ENCODE measurements at places on chromosomes 4 and X.

GRCh38 chr4:14952352-14952751 is 49.9 kb upstream of the CPEB2 start:
- no peak for DNase-seq

- DNase-seq, result no peak
Measured at GRCh38 chrX:47608130-47608810, 11.4 kb downstream of the SYN1 start.

DNA sequence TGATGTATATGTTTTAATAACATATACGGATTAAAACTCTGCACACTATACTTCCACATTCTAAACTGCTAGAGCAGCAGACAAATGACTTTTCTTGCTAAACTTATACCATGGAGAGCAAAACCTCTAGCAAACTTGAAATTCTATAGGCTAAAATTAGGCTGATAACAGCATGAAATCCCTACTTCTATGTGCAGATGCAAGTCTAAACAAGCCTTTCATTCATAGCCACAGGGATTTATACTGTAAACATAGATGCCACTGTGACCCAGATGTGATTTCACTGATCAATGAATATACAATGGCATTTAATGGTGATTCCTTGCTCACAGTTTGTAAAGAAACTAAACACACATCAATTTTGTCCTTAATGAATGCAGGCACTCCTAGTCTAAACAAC is 151.0 kb downstream of the ANTXR2 start:
- DNase-seq, result no peak

- peak; percentile 10 for DNase-seq
Measured at GRCh38 chr4:102139132-102139573, 206.1 kb downstream of the SLC39A8 start.

- no peak for DNase-seq
Measured at GRCh38 chr4:17740702-17741101, 40.7 kb downstream of the FAM184B start.

DNA sequence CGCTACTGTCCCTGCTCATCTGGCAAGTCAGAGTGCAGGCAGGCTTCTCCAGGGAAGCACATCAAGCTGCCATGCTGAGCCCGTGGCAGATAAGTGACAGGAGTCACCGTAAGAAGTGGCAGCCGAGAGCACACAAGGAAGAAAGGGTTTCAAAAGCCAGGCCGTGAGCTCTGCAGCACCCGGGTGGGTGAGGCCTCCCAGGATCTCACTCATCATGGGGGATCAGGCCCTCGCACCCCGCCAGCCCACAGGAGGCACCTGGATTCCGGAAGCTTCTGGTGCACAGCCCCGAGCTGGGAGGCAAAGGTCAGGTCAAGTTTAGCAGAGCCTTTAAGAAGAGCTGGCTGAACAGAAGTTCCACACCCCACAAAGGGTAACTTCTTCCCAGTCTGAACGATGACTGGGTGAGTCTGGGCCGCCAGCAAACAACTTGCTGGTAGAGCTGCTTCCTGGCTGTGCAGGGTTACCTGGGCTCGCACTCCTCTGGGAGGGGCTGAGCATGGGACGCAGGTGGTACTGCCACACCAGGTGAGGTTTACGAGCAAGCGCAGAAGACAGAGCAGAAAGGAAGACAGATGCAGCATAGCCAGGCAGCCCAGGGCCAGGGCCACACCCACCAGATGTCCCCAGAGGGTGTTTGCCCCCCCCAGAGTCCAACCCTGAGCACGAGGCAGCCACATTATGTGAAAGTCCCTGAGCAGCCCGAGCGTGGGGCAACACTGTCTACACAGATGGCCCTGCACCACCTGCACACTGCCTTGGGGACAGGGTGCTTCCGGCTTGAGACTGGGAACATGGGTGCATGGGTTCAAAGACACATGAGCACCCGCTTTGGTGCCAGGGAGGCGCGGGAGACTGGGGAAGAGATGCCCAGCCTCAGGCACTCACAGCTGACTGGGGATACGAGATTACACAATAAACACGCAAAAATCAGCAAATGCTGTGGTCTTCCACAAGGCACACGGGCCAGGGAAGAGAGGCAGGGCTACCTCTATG is 7.7 kb downstream of the CCNQ start:
- DNase-seq, result no peak

DNA sequence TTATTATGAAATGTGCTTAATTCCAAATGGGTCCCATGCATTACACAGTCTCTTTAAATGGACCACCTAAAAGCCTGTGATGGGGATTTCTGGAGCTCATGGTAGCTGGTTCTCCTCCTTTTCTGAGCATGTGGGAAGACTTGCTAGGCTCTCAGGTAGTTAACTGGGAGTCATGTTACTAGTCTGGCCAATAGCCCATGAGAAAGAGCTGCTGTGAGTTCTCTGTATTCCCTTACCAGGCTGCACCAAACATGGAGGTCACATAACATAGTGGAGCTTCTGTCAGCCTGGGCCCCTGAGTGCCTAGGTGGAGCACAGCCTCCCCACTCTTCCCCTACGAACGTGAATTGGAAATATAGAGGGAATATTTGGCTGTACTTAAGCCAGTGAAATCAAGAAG is 198.4 kb downstream of the MAML3 start:
- no peak for DNase-seq

GRCh38 chr4:780716-781492 is 45.0 kb downstream of the CPLX1 start:
- DNase-seq, result peak; percentile 51

- DNase-seq, result no peak
Measured at GRCh38 chr4:48184882-48185281, 50.8 kb upstream of the TXK start.

GRCh38 chrX:12441381-12442128 is 303.3 kb downstream of the FRMPD4 start:
- DNase-seq, result peak; percentile 85

- DNase-seq, result no peak
Measured at GRCh38 chrX:26922278-26922677, 540.9 kb downstream of the PPP4R3C start.

DNA sequence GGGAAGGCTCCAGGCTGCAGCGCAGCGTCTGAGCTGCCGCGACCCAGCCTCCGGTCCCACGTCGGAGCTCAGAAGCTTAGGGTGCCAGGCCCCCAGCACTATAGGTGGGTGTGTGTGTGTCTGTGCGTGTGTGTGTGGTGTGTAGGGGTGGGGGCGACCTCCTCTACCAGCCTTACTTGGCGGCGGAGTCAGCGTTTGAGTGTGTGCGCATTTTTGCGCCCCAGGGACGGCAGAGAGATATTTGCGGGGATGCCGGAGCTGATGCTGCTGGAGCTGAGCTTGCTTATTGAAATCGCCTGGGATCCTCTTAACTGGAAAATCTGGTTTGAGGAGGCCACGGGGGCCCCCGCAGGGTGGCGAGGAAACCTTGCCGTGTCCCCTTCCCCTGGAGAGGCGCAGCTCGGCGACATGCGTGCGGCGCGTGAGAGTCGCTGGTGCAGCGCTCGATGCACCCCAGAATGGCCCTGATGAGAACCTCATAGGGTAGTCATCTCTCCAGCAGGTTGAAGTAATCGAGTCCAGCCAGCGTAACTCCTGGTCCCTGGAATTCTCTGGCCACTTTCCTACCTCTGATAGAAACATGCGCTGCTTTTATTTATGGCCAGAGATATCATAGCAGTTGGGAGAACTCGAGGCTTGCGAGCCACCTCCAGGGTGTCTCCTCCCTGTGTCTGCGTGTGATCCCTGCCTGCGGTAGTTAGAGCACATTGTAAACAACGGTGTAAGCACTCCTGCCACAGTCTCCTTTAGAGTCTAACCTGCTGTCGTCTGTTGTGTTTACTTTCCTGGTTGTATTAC is 2.7 kb downstream of the ADGRL3 start:
- DNase-seq, result peak; percentile 42

- peak; percentile 74 for DNase-seq
Measured at GRCh38 chrX:18873189-18873791, 110.6 kb downstream of the PHKA2 start.

GRCh38 chrX:68944211-68944610 is 115.4 kb downstream of the EFNB1 start:
- no peak for DNase-seq
